ENCODE measurements at places on chromosomes 1 and 21. TPM values are rescaled to one million over a fixed set of nuclear protein-coding genes. Genes with fewer than 3 reads are reported as not detected.

DNA sequence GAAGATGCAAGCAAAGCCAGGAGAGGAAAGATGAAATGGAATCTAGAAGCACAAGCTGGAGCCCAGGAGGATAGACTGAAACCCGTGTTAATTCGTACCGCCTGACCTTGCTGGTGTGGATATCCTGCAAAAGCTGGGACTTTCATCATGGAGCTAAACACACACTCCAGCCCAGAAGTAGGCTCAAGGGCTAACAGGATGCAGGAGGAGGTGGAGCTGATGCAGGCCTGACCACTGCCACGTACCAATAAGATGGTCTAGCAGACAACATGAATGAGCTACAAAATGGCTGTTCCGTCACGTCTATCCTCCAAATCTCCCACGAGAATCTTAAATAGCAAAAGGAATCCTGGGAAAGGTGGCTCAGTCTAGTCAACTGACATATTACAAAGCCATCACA, 270.3 kb downstream of the SDCCAG8 start:
- no peaks in the 10 kb centered on the region for H3K27me3 ChIP-seq
- no peaks in the 10 kb centered on the region for H3K4me1 ChIP-seq
- H3K36me3 ChIP-seq: no peaks in the 10 kb centered on the region
- no peak for DNase-seq

- no peaks in the 10 kb centered on the region for H3K36me3 ChIP-seq
- peaks cover 12% of the 10 kb centered on the region for H3K4me1 ChIP-seq
- no peaks in the 10 kb centered on the region for H3K27me3 ChIP-seq
- no peak overlapping the region for H3K27ac ChIP-seq
These were observed 41.9 kb downstream of the CEP170 start for GRCh38 chr1:243213045-243213787.

Gene RIIAD1
- not detected for total RNA-seq

Gene TSPAN1
- total RNA-seq: 2.3 TPM

DNA sequence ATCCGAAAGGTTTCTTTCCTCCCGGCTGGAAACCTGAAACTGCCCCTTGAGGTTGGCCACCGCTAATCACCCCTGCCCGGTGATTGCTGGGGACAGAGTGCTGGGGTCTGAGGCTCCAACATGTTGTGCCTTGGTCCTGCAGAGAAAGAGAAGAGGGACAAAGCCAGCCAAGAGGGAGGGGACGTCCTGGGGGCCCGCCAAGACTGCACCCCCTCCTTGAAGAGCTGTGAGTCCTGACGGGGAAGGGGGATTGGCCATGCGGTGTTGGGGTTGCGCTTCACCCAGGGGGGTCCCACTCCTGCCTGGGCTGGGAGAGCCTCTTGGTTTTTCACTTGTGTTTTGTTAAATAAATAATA, 19.5 kb downstream of the LDLRAP1 start:
- H3K36me3 ChIP-seq: peaks cover 24% of the 10 kb centered on the region
- no peak for DNase-seq
- H3K4me3 ChIP-seq: no peak overlapping the region
- no peak overlapping the region for H3K27ac ChIP-seq
- peaks cover 42% of the 10 kb centered on the region for H3K4me1 ChIP-seq
- H3K27me3 ChIP-seq: no peaks in the 10 kb centered on the region

DNA sequence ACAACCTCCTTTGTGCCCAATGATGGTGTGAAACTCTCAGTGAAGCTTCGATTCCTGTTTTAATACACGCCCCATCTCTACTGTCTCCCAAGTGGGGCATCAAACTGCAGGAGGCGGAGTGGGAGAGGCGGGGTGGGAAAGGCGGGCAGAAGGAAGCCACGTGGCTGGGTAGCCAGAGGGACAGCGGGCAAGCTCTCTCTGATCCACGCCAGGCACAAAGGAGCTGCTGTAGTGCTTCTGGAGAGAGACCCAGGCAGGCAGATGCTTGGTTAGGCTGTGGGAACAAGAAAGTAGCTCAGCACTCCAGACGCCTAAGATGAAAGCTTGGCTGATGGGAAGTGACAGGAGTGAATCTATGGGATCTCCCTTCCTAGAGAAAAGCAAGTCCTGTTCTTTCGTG, 25.7 kb downstream of the TRIM67 start:
- no peak overlapping the region for H3K27ac ChIP-seq
- no peaks in the 10 kb centered on the region for H3K27me3 ChIP-seq
- no peak for DNase-seq
- H3K4me3 ChIP-seq: no peak overlapping the region

DNA sequence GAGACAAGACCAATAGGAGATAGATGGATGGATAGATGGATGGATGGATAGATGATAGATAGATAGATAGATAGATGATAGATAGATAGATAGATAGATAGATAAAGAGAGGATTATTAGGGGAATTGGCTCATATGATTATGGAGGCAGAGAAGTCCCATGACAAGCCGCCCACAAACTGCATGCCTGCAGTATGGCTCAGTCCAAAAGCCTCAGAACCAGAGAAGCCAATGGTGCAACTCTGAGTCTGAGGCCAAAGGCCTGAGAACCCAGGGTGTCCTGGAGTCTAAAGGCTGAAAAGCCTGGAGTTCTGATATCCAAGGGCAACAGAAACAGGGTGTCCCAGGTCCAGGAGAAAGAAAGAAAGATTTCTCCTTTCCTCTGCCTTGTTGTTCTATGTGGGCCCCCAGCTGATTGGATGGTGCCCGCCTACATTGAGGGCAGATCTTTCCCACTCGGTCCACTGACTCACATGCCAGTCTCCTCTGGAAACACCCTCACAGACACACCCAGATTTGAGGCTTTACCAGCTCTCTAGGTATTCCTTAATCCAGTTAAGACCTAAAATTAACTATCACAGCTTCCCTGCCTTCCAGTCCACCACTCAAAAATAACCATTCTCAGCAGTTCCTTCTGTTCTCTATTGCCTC, 39.6 kb upstream of the IRF2BP2 start:
- no peak overlapping the region for H3K27ac ChIP-seq
- H3K36me3 ChIP-seq: no peaks in the 10 kb centered on the region
- no peaks in the 10 kb centered on the region for H3K27me3 ChIP-seq
- H3K4me3 ChIP-seq: no peak overlapping the region

GRCh38 chr1:244052728-244053312, 1.7 kb downstream of the ZBTB18 start:
- peaks cover 25% of the 10 kb centered on the region for H3K4me1 ChIP-seq
- H3K27ac ChIP-seq: peak overlapping the region; percentile 74
- H3K4me3 ChIP-seq: no peak overlapping the region
- peaks cover 15% of the 10 kb centered on the region for H3K36me3 ChIP-seq
- no peaks in the 10 kb centered on the region for H3K27me3 ChIP-seq
- DNase-seq: no peak

- no peaks in the 10 kb centered on the region for H3K36me3 ChIP-seq
- H3K4me3 ChIP-seq: no peak overlapping the region
- H3K27ac ChIP-seq: no peak overlapping the region
- no peaks in the 10 kb centered on the region for H3K27me3 ChIP-seq
These were observed 61.6 kb downstream of the KIF14 start for GRCh38 chr1:200558866-200559459.

DNA sequence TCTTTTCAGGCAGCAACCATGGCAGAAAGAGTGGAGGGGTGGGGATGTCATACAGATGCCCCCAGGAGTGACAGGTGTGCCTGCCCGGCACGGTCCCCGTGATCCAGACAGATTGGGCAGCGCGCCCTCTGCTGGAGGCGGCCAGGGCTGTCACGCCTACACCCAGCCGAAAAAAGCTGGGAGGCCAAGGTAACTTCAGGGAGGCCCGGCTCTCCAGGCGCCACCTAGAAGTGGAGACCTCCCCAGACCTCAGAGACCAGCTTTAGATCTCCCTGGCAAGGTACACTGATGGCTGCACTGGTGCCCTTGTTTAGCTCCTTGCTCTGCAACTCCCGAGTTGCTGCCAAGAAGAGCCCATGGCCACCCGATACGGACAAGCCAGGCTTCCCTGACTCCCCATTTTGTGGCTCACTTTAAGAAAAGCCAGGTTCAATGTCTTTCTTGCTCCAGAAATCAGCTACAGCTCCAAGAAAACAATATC, 6.6 kb downstream of the GOLT1A start:
- no peak overlapping the region for H3K4me3 ChIP-seq
- no peaks in the 10 kb centered on the region for H3K27me3 ChIP-seq
- DNase-seq: peak; percentile 66
- H3K36me3 ChIP-seq: no peaks in the 10 kb centered on the region

- DNase-seq: no peak
- no peaks in the 10 kb centered on the region for H3K27me3 ChIP-seq
These were observed 93.9 kb upstream of the CSF3R start for GRCh38 chr1:36576551-36577110.

Gene GJA8
- not detected for total RNA-seq

Gene NFASC
- total RNA-seq: 38.5 TPM

DNA sequence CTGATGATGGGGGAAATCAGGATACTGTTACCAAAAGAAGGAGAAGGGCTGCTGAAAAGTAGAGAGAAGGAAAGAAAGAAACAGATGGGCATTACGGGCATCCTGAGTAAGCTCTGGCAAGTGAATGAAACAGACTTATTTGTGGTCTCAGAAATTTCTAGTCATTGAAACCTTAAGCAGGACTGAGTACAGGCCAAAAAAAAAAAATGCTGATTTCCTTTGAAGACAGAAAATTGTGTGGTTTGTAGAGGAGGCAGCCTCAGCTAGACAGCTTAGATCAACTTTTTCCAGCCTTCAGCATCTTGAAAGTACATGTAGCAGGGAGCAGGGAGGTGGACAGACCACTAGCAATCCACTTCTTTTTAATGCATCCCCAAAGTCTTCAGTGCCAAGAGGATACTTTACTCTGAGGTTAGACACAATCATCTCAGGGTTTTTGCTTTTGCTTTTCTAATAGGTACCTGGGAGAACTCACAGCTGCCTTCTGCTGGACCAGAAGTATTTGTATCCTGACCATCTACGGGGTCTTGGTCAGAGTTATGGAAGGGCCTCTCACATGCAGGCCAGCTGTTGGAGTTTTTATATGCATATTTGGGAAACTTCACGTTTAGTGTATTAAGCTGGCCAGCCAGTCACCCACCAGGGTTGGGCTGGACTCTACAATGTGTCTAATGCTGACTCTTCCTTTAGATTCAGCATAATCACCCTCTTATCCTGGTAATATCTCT, 10.6 kb upstream of the CAPZB start:
- H3K4me3 ChIP-seq: no peak overlapping the region
- peak overlapping the region; percentile 59 for H3K27ac ChIP-seq
- no peaks in the 10 kb centered on the region for H3K36me3 ChIP-seq
- no peaks in the 10 kb centered on the region for H3K27me3 ChIP-seq
- DNase-seq: no peak

DNA sequence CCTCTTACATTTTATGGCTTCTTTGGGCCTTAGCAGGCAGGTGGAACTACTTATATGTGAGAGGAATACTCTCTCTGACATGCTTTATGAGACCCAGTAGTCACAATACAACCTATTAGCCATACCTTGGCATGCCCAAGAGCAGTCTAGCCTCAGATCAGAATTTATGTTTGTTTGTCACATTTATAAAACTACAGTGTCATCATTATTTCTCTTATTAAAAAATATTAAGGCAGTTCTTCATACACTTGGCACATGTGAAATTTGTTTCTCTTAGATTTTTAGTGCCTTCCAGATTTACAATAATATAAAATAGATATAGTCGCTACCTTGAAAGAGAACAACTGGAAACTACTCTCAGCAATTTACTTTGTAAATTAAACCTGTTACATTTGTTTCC, 118.5 kb downstream of the LRRC40 start:
- H3K27me3 ChIP-seq: no peaks in the 10 kb centered on the region
- no peaks in the 10 kb centered on the region for H3K4me1 ChIP-seq
- no peak overlapping the region for H3K4me3 ChIP-seq
- no peak for DNase-seq

Gene MAP1LC3C
- total RNA-seq: not detected

Gene ADCY10
- total RNA-seq: 0.35 TPM

Gene CYP4Z1
- 0.35 TPM for total RNA-seq

GRCh38 chr1:207901041-207901653, 9.8 kb downstream of the CD34 start:
- no peak overlapping the region for H3K4me3 ChIP-seq
- H3K36me3 ChIP-seq: peaks cover 10% of the 10 kb centered on the region
- H3K27me3 ChIP-seq: no peaks in the 10 kb centered on the region
- no peak overlapping the region for H3K27ac ChIP-seq
- H3K4me1 ChIP-seq: no peaks in the 10 kb centered on the region
- DNase-seq: no peak

DNA sequence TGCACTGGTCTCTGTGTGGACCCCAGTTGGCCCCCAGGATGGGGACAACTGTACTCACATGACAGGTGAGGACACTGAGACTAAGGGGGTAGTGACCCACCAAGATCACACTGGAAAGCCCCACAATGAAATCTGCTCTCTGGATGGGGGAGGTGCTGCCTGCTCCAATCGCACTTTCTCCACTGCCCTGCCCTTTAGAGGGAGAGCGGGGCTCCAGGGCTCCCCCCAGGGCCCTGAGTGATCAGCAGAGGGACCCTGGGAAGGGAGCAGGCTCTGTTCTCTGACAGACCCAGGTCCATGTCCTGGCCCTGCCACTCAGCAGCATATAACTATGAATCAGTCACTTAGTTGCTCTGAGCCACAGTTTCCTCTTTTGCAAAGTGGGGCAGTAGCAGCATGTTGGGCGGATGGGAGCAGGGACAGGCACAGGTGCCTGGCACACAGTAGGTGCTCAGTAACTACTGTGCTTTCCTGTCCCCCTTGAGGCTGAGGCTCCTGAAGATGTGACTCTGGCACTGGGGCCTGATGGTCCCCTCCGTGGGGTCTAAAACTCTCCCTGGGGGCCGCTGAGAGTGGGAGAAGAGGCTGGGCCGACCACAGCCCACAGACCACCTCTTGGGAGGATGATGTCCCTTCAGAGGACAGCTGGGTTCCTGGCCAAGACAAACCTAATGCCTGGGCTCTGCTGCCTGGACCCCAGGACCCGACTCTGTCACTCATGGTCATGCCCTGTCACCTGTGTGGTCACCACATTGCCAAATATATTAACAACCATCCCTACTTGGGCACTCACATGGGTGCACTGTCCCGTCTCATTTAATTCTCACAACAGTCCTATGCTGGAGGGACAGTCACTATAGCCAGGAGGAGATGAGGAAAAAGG, 222.7 kb downstream of the PTPRU start:
- no peak for DNase-seq
- no peak overlapping the region for H3K27ac ChIP-seq
- H3K27me3 ChIP-seq: no peaks in the 10 kb centered on the region

DNA sequence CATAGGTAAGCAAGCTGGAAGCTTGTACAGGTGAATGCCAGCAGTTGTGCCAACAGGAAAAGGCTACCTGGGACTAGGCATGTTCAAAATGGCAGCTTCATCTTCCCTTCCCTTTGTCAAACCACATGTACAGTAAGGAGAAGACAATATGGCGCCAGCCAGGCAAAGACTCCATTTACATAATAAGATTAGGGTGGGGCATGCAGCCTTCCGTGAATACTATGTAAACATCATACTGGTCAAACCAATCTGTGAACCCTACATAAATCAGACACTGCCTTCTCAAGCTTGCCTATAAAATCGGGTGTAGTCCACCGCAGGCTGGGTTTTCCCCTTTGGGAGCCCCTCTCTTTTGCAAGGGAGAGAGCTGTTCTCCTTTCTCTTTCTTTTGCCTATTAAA, 24.6 kb downstream of the ATF3 start:
- H3K4me1 ChIP-seq: peaks cover 40% of the 10 kb centered on the region
- no peaks in the 10 kb centered on the region for H3K27me3 ChIP-seq
- H3K4me3 ChIP-seq: no peak overlapping the region
- no peak overlapping the region for H3K27ac ChIP-seq
- H3K36me3 ChIP-seq: no peaks in the 10 kb centered on the region

GRCh38 chr21:14685568-14685967, 139.5 kb upstream of the SAMSN1 start:
- H3K4me1 ChIP-seq: no peaks in the 10 kb centered on the region
- no peaks in the 10 kb centered on the region for H3K27me3 ChIP-seq
- no peak for DNase-seq
- H3K27ac ChIP-seq: no peak overlapping the region
- no peaks in the 10 kb centered on the region for H3K36me3 ChIP-seq
- H3K4me3 ChIP-seq: no peak overlapping the region

GRCh38 chr1:76035053-76035452, 39.5 kb upstream of the ST6GALNAC3 start:
- no peaks in the 10 kb centered on the region for H3K27me3 ChIP-seq
- H3K27ac ChIP-seq: no peak overlapping the region
- no peaks in the 10 kb centered on the region for H3K4me1 ChIP-seq
